ENCODE measurements at places on chromosomes 2 and 18.

DNA sequence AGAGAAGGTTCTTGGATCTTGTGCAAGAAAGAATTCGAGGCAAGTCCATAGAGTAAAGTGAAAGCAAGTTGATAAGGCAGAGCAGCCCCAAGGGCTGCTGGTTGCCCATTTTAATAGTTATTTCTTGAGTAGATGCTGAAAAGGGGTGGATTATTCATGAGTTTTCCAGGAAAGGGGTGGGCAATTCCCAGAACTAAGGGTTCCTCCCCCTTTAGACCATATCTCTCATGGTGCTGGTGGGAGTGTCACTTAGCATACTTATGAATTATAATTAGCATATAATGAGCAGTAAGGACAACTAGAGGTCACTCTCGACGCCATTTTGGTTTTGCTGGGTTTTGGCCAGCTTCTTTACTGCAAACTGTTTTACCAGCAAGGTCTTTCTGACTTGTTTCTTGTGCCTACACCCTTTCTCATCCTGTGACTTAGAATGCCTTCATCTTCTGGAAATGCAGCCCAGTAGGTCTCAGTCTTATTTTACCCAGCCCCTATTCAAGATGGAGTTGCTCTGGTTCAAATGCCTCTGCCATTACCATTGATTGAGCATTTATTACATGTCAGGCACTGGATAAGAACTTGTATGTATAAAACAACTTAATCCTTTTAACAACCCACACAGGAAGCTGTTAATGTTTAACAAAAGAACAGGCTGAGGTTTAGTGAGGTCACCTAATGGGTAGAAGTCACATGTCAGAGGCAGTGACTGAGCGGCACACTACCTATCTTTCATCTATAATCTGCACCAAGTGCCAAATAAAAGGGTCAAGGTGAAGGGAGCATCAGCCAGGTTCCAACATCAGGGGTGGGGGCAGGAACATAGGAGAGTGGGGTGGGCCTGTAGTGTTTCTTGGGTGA lies 250.9 kb downstream of the ICOS start:
- no peak for DNase-seq

DNA sequence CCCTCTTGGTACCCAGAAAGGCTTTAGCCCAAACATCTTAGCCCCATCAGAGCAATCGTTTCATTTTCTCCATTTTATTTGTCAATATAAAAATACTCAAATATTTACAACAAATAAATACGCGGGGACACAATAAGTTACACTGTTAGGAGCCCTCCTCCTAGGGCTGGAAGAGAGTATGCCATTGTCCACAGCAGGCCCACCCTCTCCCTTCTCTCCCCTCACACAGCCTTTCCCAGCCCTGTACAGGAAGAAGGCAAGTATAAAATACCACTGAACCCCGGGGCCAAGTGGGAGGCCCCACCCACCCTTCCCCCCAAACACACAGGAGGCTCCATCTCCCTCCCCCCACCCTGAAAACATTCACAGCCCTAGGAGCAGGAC lies 1.9 kb upstream of the ANKRD39 start:
- no peak for DNase-seq

GRCh38 chr2:37059841-37060240 lies 24.3 kb downstream of the HEATR5B start:
- no peak for DNase-seq

DNA sequence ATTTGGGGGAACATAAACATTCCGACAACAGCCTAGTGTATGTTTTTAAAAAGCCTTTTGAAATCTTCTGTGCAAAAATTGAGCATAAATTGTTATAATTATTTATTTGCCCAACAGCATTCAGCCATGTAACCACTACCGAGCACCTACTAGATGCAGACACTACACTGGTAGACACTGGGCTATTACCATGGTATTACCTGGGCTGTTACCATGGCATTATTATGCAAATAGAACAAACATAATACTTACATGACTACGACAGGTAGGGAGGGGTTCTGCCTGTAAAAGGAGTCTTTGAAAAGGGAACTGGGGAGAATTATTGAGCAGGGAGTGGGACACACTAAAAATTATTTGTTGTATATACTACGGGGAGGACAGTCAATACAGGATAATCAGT lies 116.4 kb downstream of the MREG start:
- DNase-seq = no peak

- DNase-seq = no peak
Measured at GRCh38 chr2:188024811-188025210, 266.9 kb upstream of the GULP1 start.

DNA sequence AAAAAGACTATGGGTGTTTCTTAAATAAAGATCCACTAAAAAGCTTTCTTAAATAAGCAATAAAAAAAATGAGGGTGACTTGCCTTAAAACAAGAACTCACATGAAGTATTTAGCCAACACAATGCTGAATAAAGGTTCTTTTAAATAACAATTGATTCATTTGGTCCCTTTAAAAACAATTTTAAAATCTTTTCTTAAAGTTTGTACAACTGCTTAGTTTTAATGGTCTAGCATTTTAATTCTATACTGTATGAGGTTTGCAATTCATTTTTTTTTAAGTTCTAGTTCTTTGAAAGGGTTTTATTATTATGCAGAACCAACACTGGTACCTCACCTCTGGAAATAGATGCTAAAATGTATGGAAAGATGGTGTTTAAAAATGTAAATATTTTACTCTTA lies 1017.5 kb downstream of the LRP1B start:
- no peak for DNase-seq

- no peak for DNase-seq
Measured at GRCh38 chr18:48036226-48036625, 105.8 kb upstream of the SMAD2 start.

DNA sequence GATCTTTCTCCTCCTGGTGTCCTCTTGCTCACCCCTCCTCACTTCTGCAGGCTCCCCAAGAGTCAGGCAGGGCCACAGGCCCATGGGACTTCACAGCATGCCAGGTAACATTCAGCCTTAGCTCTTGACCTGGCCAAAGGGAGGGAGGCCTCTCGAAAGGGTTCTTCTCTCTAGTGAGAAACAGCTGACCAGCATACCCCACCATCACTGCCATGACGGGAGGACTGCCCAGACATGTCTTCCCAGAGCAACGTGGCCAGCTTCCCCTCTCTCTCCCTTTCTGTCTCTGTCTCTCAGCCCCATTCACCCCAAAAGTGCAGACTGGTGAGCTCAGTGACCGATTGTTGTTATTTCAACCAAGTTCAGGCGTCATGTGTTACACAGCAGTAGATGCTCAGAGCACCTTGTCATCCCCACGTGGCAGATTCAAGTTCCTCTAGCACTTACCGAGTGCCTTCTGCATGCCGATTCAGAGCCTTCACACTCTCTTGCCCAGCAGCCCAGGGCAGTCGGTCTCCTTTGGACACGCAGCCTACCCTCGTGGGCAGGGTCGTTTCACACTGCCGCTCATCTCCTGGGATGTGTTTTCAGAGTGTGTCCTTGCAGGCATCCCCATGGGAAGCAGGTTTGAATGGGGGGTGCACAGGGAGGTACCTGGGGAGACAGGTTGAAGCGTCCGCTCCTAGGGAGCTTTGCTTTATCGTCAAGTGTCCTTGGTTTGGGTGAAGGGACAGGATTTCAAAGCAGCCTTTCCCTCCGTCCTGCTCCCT lies 259.9 kb downstream of the NDUFA10 start:
- DNase-seq = no peak

- DNase-seq = peak; percentile 52
Measured at GRCh38 chr2:169362118-169362893, at the start of gene LRP2. LRP2 (minus strand) TSS chr2:169362534; CDS start chr2:169362399, 135 bp downstream.

DNA sequence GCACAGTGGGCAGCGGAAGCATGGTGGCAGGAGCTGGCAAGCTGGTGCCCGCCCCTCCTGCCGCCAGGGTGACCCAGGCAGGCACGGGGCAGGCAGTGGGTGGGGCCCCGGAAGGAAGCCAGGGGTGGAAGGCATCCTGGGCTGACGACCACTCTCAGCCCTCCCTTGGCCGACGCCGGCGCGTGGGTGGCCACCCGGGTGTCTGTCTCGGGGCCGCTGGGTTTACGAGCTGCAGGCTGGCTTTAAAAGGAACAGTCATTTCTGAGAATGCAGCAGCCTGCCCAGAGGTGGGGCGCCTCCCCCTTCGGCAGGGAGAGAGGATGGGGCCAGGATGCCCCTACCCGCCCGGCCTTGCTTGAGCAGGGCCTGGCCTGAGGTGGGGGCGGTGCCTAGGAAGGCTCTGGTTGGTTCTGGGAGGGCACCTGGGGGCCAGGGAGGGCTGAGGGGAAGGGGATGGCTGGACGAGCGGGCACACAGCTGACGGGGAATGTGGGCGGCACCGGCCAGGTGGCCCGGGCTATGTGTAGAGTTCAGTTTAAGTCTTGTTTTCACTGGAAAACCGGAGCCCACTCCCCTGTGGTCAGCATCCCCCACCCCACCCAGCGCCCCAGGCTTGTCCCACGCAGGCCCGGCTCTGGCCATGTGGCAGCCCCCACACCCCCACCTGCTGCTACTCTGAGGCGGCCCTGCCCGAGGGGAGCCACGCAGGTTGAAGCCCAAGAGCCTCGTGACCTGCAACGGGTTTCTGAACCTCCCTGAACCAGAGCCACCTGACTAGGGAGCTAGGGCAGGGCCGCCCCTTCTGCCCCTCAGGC lies 6.3 kb downstream of the BOK start:
- DNase-seq = no peak

DNA sequence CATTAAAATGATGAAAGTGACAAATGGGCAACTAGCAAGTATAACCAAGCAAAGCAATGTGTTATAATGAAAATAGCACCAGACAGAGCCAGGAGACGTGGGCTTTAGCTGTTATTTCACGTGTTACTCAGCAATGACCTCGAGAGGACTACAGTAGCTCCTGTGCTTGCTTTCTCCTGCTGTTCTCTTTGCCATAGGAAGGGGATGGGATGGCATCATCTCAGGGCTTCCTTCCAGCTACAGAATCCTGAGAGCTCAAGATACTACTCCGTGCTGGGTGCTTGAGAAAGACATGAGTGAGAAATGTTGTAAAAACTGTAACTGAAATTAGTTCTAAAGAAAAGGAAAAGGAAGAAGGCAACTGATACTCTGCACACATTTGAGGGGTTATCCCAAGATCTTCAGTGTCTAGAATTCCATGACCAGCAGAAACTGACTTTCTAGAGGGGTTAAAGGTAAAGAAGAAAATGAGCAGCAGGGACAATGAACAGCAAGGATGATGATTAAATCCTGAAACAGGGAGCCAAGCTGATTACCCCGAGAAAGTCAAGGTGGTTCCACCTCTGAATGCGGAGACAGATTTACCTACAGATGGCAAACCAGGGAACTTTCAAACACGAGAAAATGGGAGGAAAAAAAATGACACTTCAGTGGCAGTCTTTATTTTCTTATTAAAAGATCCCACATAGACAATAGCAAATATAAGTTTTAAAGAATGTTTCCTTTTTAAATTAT lies 33.4 kb downstream of the GAREM1 start:
- no peak for DNase-seq

- no peak for DNase-seq
Measured at GRCh38 chr18:54165450-54165849, 59.0 kb downstream of the MBD2 start.

GRCh38 chr2:235066895-235067294 lies 115.1 kb downstream of the SH3BP4 start:
- no peak for DNase-seq

DNA sequence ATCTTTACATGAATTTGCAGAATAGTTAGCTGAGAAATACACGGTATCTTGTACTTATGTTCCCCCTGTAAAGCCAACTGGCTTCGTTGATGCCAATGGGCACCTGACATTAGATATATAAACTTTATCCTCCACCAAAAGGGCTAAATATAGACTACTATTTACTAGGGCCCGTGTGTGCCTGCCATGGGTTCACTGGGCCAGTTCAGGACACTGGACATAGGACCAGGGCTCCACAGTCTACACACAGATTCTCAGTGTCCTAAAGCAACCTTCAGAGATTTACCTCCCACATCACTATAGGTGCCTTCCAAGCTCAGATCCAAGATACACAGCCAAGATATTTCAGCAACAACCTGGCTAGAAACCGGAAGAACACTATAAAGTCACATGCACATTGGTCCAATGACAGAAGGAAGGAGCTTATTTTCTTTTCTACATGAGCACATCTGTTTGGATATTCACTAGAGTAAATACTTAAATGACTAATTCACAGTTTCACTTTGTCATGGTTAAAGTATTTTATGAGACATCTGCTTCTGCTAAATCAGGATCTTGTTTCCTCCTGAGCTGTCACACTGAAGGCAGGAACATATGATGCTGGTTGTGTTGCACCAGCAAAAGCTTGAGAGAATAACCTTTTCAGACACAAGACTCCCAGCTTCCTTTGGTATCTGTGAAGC lies 95.1 kb downstream of the MYO5B start:
- DNase-seq = no peak

GRCh38 chr2:224222291-224222690 lies 179.6 kb downstream of the FAM124B start:
- DNase-seq = no peak

- DNase-seq = no peak
Measured at GRCh38 chr18:78431606-78432005, 548.0 kb upstream of the SALL3 start.

GRCh38 chr18:23716966-23717365 lies 27.7 kb downstream of the LAMA3 start:
- no peak for DNase-seq

- no peak for DNase-seq
Measured at GRCh38 chr2:226295681-226296080, 503.9 kb downstream of the IRS1 start.

GRCh38 chr2:216327447-216327935 lies 44.8 kb downstream of the MARCHF4 start:
- no peak for DNase-seq

- DNase-seq = no peak
Measured at GRCh38 chr2:16817305-16818202, 151.9 kb upstream of the CYRIA start.

GRCh38 chr2:44753552-44754285 lies 187.8 kb upstream of the SIX3 start:
- DNase-seq = no peak

DNA sequence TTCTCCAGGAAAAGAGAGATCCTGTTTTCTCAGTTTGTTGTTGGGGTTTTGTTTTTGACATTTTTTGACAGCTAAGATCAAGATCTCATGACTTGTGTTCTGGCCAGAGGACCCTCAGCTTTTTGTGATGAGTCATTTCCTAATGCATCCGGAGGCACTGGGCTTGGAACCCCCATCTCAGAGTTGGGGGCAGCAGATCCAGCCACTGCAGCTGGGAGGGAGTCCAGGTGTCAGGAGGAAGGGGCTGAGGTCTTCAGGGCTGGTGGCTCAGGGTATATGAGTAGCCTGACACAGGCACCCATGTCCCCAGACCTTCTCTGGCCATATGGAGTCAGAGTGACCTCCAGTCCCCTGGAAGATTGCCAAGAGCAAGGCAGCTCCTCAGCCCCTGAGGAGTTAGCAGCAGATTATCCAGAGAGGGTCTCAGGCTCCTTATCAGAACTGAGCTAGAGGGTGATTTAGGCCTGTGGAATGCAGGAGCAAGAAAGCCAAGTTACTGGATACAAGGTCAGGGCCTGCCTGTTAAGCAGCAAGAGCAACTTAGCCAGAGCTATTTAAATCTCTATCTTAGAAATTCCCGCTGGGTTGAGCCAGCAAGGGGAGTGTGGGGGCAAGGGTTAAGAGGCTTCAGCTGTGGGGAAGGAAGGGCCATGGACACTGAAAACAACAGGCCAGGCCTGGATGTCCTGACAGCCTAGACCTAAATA lies 62.4 kb downstream of the TANC1 start:
- DNase-seq = peak; percentile 14

All from HAP-1 (cell line).